ENCODE measurements at places on chromosomes 7 and 10.

- DNase-seq: no peak
Measured at GRCh38 chr7:14497390-14497789, 405.2 kb downstream of the DGKB start.

- DNase-seq: no peak
Measured at GRCh38 chr7:32515890-32516550, 20.7 kb downstream of the AVL9 start.

DNA sequence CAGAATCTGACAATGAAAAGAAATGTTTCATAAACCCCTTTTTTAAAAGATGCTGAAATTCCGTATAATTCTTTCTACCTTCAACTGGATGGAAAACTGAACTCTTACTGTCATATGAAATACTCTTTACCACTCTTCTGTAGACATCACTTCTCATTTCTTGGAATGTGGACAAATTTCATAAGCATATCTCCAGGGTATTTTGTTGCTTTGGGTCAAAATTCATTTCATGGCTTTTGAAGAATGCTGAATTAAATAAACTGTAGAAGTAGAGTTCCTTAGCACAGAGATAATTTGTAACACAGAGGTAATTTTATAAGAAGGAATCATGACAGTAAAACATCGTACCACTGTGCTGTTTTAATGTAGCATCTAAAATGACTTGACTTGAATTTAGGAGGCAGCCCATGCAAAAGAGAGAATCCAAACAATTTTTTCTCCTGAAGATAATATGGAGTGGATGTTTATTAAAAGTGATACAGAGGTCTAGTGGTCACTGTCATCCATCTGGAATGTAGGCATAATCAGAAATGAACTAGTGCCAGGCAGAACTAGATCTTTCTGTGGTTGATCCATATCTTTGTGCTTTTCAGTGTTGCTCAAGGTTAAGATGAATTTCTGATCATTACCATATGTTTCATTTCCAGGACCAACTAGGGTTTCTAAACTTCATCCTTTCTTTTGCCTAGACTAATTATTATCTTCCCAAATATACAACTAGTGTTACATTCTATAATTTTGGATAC is 492.0 kb downstream of the KIF20B start:
- peak; percentile 38 for DNase-seq

DNA sequence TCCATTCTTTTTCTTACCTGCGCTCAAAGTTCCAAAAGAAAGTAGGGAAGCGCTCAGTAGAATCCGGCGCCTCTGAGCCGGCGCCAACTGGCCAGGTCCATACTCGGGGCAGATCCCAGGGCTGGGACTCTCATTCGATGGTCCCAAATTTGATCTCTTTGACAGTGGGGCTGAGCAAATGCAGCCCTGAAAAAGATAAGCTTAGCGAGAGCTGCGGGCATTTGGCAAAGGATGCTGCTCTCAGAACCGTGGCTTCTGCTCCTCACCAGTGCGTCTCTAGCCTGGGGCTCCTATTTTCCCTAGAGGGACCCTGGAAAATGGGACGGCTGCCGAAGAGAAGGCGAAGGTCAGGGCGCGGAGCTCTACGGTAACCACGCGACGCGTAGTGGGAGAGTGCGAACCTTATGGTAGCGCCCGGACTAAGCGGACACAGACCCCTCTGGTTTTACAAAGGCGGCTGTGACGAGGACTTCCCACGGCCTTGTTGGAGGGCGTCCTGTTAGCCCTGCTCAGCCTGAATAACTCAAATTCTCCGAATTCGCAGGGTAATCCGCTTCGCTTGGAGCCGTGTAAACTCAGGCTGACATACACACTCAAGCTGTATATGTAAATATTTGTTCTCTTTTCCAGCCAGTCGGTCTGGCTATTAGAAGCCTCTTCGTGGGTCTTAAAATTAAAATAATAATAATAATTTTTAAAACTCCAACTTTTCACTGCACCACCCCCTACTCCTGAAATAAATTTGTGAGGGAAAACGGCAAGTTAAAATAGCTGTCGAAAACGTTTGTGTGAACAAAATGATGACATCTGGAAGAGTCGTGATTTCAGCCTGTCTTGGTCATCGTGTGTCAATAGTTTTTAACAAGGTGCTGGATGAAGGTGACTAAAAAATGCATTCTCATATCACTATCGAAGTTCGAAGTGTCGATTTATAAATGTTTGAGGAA is 869 bp upstream of the TBX20 start:
- DNase-seq: no peak

GRCh38 chr10:108980869-108981268 is 942.4 kb downstream of the XPNPEP1 start:
- DNase-seq: no peak

DNA sequence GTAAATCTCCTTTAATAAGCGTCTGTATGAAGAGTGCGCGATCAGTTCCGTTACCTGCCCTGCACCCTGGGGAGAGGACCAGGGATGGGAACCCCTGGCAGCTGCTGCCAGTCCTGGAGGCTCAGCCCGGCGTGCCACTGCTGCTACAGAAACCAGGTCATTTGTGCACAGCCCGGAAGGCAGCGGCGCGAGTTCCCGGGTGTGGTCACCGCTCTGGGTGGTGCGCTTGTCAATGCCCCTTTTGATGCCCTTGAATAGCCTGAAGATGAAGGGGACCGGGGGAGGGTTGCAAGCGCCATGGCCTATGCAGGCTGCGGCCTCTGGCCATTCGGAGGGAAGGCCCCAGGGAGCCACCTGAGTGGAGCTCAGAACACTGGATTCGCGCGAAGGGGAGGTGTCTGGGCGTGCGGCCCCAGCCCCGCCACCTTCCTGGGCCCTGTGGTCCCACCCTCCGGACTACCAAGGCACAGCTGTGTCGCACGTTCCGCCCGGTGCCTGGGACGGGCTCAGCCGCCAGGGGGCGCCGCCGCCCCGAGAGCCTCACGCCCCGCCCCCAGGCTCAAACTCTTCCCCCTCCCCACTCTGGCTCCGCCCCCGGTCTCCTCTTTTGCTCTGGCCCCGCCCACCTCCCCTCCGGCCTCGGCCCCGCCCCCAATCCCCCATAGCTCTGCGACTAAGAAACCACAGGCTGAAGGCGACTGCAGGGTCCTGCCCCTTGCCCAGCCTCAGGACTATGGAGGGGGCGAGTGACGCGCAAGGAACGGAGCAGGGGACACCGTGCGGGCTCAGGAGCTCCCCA is 16.5 kb downstream of the AP5Z1 start:
- no peak for DNase-seq

DNA sequence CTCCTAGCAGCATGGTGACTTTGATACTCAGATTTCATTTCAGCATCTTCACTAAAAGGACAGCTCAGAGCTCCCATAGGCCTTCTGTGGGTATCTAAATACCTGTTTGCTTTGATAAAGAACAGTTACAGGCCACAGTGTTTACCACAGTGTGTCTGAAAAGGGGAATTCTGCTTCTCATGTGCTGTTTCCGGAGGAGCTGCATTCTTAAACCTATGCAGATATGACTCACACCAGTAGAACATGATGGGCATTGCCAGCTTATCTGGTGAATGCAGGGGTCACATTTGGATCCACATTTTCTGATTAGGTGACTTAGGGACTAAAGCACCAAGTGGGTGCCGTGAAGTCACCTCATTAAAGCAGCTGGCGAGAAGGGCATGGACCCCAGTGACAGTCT is 52.6 kb downstream of the TRRAP start:
- DNase-seq: no peak

- no peak for DNase-seq
Measured at GRCh38 chr10:95646160-95646559, 10.4 kb downstream of the ALDH18A1 start.

- DNase-seq: peak; percentile 63
Measured at GRCh38 chr7:43038254-43038653, 74.2 kb upstream of the HECW1 start.
